ENCODE measurements at places on chromosomes 4 and X.

DNA sequence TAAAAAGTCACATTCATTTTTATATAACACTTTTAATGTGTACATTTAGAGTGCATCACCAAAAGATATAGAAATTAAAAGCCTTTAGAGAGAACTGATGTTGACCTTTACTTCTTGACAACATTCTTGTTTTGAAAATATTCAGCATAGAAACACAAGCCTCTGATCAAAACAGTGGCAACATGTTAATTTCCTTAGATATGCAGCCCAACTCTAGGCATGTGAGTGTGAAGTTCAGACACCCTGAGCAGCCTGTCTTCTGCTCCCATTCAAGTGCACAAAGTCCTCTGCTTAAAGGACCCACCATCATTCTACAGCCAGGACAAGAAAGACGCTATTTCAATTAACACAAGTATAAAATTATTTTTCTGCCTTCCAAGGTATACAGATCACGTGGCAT, 60.0 kb downstream of the PPP3CA start:
- no peak for DNase-seq

- no peak for DNase-seq
Measured at GRCh38 chr4:78754872-78755271, 21.3 kb upstream of the BMP2K start.

DNA sequence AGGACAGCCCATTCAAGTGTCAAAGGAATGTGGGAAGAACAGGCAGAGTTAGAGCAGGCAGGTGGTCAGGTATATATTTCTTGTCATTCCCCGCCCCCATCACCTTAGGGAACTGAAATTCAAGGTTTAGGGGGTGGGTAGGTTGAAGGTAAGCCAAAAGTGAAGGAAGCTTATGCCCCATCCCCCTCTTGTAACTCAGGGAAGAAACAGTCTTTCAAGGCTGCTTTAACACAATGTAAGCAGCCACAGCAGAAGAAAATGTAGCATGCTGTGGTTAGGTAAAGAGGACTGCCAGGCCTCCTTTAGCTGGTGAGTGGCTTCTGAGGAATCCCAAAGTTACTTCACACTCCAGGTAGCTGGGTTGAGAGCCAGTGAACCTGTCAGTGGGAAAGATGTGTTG, 122.3 kb downstream of the RS1 start:
- no peak for DNase-seq

DNA sequence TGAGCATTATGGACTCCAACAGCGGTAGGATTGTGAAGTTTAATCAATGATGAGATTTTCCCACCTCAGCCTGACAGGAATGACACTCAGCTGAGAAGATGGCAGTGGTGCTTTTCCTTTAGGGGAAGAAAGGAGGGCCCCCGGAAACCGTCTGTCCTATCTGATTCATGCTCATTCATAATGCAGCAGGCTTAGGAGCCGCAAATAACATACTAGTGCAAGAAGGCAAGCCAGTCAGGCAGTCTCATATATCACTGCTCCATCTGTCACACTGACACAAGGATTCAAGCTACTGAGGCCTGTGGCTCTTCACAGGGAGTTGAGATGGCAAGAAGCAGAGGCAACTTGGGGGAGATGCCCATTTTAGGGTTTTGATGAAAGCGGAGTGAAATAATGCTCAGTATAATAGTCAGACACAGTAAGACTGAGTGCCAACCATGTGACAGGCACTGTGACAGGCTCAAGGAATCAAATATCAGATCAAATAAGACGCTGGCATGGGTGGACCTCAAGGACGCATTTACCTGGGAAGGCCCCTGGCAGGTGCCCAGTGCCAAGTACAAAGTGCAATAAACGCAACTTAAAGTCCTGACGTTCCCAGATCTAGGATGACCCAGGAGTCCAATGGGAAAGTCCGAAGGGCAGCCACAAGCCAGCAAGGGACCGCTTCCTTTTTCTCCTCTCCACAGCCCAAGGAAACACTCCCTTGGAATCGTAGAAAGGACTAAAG, 63.4 kb downstream of the FHDC1 start:
- DNase-seq: no peak

DNA sequence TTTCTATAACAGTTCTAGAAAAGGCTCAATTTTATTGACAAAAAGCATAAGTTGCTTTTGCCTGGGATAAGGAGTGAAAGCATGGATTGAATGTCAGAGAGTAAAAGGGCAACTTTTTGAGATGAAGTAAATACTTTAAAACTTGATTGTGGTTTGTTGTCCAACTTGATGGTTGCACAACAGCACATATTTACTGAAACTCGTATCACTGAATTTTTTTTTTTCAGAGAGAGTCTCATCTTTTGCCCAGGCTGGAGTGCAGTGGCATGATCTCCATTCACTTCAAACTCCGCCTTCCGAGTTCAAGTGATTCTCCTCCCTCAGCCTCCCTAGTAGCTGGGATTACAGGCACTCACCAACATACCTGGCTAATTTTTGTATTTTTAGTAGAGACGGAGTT, 856.8 kb downstream of the SH3BGRL start:
- no peak for DNase-seq

DNA sequence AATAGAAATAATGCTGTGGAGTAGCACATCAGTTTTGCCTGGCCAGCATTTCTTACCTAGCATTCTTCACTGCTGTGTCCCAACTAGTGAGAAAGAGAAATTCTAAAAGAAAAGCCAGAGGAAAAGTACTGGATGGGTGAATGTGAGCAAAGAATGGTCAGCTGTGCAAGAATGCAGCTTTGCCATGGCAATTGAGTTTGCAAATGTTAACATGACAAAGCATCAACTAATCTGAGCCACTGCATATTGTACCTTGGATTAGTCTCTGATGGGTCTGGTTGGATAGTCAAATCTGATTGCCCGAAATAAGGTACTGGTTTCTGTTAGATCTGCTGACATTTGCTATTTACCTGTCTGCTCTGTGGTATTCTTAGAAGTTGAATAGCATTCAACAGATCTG, 38.7 kb downstream of the ADD1 start:
- DNase-seq: no peak

DNA sequence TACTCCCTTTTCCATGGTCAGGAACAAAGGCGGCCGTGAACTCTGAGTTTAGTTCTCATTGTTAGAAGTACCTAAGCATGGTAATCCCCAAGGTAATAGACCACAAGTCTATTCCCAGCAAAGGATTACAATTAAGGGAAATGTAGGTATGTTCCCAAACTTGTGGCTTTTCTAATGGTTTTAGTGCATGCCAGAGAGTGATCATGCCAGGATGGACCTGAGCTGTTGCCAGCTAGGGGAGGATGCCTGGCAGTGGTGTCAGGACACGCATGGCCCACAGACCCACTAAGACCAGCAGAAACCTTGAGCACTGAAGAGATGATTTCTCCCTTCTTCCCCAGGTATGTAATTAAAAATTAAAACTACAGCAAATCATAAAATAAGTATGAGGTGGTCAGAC, 60.8 kb downstream of the COQ2 start:
- no peak for DNase-seq

GRCh38 chr4:87934973-87935372, 40.5 kb upstream of the SPP1 start:
- DNase-seq: no peak

- DNase-seq: no peak
Measured at GRCh38 chr4:118270492-118270891, 82.3 kb downstream of the PRSS12 start.

GRCh38 chrX:96379951-96380350, 304.7 kb upstream of the DIAPH2 start:
- no peak for DNase-seq

GRCh38 chrX:21778236-21778635, 20.3 kb upstream of the SMPX start:
- DNase-seq: no peak

DNA sequence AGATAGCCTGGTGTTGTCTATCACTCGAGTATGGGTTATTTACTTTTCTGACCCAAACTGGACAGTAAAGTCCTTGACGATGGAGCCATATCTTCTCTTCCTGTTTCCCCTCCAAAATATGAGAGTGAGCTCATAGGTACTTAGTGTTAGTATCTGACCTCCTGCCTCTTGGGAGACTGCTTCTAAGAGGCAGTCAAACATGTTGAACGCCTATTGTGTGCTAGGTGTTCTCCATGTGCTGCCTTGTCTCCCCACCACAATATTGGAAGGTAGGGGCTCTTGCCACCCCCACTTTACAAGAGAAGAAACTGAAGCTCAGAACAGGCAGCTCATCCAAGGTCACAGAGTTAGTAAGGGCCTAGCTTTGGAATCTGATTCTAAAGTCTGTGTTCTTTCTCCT, 8.3 kb downstream of the EFNB1 start:
- no peak for DNase-seq

DNA sequence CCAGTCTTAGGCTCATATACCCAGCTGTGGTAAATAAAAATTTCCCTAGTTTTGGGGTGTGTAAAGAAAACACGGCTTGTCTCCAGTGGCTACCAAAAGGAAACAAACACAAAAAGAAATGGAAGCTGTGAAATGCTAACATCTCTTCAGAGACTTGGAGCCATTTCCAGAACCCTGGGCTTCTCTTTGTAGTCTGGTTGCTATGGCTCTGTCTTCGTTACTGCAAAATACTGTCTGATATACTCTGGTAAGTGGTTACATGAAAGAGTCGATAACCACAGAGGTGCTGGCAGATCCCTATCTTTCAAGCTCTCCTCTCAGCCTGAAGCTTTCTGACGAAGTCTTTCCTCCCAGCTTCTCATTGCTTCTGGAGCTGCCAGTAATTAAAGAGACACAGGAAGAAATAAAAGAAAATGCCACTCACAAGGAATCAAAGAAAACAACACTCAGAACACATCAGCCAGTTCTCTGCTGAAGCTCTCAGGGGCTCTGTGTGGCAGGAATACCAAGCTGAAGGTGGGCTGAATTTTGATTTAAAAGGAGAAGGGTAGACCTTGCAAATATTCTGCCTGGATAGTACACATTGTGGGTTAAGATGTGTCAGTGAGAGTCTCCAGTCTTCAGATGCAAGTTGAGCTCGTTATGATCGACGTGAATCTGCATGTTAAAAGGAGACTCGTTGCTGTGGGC, 107.6 kb upstream of the FAM9C start:
- DNase-seq: no peak

- DNase-seq: no peak
Measured at GRCh38 chr4:2393353-2394270, 24.8 kb downstream of the ZFYVE28 start.

GRCh38 chrX:111567542-111568255, 56.3 kb downstream of the SERTM2 start:
- DNase-seq: no peak

DNA sequence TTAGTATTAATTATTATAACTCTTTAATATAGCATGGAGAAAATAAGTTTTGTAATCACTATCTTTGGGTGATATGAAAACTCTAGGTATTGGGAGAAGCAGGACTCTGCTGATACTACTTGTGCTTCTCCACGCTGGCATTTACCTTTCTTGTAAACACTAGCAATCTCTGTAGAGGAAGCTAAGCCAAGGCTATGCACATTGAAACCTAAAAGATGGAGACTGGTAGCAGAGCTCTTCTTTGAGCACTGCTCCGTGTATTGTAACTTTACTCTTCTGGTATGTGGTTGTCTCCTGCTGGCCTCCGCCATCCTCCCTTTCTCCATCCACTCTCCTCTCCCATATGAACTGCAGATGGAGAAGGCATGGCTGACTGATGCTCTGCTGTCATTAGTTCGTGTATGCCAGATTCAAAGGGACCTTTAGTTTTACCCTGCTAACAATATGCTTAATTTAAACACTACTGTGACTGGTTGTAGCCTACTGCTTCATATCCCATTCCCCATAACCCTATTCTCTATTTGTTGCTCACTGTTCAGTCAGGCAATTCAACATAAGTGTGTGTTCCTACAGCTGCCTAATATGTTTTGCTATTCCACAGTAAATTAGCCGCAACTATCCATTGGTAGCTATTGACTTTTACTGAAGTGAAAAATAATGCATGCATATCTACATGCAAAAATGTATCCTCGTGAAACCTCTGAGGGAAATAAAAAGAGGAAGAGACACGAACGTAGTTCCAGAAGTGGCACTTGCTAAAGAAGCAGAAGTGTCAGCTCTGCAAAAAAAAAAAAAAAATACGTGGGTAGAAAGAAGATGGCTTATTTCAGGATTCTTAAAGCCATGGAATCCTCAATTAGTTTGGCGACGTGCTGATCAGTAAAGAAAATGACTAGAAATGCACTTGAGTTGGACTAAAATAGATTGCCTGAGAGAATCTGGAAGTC, 55.6 kb upstream of the CCSER1 start:
- DNase-seq: no peak

GRCh38 chr4:121096629-121097028, 24.3 kb upstream of the NDNF start:
- peak; percentile 23 for DNase-seq

GRCh38 chrX:6748595-6748994, 213.7 kb upstream of the VCX3A start:
- DNase-seq: no peak

GRCh38 chr4:103915224-103915869, 195.6 kb upstream of the TACR3 start:
- DNase-seq: peak; percentile 1

GRCh38 chrX:74519870-74520269, 94.6 kb downstream of the RLIM start:
- no peak for DNase-seq

- no peak for DNase-seq
Measured at GRCh38 chrX:155889328-155889727, 8.2 kb downstream of the VAMP7 start.

- DNase-seq: no peak
Measured at GRCh38 chr4:15020502-15021286, 18.4 kb downstream of the CPEB2 start.

- no peak for DNase-seq
Measured at GRCh38 chrX:9940421-9940820, 26.7 kb upstream of the CLDN34 start.

DNA sequence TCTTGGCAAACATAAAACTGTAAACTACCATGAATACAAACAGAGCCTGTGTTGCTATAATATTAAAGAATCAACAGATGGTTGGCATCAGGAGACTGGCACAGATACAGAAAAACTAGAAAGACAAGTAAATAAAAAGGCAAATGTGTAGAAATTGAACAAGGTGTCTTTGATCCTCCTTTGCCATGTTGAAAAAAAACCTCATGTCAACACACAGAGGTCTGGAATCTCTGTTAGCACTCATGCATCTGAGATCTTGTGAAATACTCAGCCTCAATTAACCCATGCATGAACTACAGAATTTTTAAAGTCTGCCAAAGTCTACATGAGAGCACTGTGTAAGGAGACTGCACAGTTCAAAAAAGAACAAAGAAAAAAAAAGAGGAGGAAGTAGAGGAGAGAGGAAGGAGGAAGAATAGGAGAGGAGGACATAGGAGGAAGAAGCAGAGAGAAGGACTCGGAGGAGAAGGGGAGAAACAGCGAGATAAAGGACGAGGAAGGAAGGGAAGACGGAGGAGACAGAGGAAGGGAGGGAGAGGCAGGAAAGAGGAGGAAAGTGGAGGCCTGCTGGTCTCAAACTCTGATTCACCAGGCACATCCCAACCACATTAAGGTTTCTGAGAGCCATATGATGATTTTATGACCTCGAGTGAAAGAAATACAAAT, 52.8 kb downstream of the PRDM5 start:
- no peak for DNase-seq

- no peak for DNase-seq
Measured at GRCh38 chrX:20680998-20681397, 414.3 kb upstream of the RPS6KA3 start.

GRCh38 chrX:136778916-136779315, 1.8 kb downstream of the ARHGEF6 start:
- DNase-seq: no peak

All from SW 1271 (cell line).